AG04450 (cell line): ENCODE measurements at places on chromosomes 5 and 9. TPM values are rescaled to one million over a fixed set of nuclear protein-coding genes. Genes with fewer than 3 reads are reported as not detected.

- DNase-seq = no peak
Observed at GRCh38 chr5:168969326-168969886, 331.5 kb downstream of the SLIT3 start.

DNA sequence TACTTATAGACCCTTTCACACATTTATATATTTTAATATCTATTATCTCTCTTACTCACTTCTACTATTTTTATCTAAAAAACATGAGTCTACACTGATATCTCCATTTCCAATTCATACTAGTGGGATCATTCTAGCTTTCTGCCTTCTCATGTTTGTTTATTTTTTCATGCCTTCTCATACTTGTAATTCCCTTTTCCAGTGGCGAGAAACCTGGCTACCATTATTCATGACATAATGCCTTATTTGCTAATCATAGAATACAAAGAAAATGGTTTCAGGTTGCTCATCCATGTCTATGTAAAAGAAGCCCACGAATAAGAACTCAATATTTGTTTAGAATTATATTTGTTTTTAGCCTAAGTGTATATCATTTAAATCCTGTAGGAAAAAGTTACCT, 232.7 kb upstream of the ACTBL2 start:
- DNase-seq = no peak

The TAF1L gene
- polyA plus RNA-seq = 0.01 TPM in 1 of 2 replicates, not detected in the other

The IL31RA gene
- 1.5 and 1.9 TPM in 2 replicates for polyA plus RNA-seq

- DNase-seq = no peak
Observed at GRCh38 chr9:106911951-106912350, 49.0 kb downstream of the ZNF462 start.

The SLC23A1 gene
- polyA plus RNA-seq = 0.10 TPM in 1 of 2 replicates, not detected in the other

The RELL2 gene
- polyA plus RNA-seq = 3.0 and 3.1 TPM in 2 replicates

DNA sequence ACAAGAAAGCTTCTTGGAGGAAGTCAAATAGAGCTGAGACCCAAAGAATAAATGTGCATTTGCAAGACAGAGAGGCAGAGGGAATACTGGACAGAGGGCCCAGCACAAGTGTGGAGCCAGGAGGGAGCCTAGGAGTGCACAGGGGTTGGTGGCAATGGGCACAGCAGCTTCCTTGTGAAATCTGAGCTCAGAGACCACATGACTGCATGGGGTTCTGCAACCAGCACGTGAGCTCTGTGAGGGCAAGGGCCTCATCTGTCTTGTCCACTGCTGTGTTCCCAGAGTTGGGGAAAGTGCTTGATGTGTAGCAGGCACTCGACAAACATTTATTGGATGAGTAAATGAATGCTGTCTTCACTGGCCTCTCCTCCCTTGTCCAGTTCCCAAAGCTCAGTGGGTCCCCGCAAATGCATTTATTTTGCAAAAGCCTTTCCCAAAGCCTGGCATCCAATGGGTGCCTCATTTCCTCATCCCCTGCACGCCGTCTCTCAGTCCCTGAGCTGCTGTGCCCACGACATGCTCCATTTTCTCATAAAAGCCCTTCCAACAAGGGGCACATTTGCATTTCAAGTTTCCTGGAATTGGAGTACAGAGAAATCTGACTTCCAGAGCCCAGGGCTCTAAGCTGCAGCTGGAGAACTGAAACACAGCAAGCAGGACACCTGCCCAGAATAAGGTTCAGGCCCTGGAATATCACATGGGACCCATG, 58.5 kb downstream of the KCNIP1 start:
- DNase-seq = no peak

The LHX3 gene
- not detected in 2 replicates for polyA plus RNA-seq

DNA sequence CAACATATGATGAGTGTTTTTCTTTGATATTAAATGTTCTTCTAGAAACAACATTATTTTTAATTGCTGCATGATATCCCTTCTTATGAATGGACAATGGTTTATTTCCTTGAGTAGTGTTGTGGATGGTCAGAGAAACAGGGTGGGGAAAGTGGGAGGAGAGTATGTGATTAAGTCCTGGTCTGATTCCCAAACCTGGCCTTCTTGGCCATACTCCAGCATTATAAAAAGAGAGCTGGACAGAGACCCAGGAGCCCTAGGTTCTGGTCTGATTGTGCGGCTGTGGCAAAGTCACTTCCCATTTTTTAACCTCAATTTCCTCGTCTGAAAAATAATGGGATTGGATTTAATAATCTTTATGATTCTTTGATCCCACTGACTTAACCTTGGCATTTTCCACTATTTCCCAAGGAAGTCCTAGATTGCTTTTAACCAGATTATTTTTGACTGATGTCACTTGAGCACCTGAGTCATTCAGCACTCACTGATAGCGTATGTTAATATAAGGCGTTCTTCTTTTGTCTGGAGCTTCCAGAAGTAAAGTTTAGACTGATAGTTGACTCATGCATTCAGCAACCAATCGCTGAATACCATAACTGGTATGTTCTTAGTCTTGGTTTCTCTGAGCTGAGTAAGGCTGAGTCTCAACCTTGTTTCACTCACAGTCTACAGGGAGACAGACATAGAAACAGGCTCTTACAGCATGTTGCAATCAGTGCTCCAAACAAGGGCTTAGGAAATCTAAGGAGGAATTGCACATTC, 26.2 kb downstream of the OSMR start:
- DNase-seq = peak; percentile 97

GRCh38 chr9:125515983-125516940, 190.7 kb downstream of the MAPKAP1 start:
- DNase-seq = no peak

- no peak for DNase-seq
Observed at GRCh38 chr5:54719384-54720283, 202.1 kb downstream of the SNX18 start.

GRCh38 chr9:136160381-136160841, 41.7 kb upstream of the TMEM250 start:
- no peak for DNase-seq

GRCh38 chr5:44842496-44843282, 33.9 kb downstream of the MRPS30 start:
- DNase-seq = no peak

The MLANA gene
- not detected in 2 replicates for polyA plus RNA-seq

DNA sequence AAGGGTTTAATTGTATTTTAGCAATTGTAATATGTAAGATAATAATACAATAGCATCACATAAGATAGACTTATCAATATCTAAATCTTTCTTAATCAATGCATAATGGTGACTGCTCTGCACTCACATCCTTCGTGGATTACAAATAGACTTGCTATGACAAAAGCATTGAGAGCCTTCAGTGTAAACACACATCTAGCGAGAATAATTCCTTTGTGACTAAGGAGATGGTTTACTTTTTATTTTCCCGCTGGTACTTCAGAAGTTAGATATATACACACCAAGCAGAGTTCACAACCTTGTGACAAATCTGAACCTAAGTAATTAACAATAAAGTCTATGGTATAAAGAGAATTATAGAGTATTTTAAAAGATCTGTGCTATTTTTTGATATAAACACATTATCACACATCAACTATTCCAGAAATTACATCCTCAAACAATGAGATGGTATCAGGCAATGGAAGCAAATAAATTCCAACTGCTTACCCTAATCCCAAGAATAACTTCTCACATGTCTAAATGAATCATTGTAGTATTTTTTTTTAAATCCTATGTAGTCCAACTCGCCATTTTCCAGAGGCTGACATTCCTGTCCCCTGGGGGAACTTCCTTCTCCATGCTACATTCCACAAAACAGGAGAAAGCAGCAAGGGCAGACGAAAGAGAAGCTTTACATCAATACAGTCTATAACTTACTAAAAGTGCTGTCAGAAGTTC, 51.2 kb downstream of the MAPKAP1 start:
- DNase-seq = no peak

DNA sequence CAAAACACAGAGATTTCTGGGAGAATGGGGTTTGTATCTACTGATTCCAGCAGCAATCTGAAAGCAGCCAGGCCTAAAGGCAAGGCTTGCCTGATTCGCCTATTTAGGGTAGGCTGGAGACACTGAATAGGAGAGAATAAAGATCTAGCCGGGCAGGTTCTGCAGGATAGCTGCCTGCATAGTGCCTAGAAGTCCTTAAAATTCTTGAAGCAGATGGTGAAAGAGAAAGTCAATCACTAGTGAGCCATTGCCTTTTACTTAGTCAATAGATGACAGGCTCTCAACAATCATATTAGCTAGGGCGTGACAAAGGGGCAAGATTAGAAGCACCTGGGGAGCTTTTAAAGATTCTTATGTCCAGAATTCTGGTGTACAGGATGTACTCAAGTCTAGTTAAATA, 522.7 kb downstream of the HTR1A start:
- DNase-seq = no peak

DNA sequence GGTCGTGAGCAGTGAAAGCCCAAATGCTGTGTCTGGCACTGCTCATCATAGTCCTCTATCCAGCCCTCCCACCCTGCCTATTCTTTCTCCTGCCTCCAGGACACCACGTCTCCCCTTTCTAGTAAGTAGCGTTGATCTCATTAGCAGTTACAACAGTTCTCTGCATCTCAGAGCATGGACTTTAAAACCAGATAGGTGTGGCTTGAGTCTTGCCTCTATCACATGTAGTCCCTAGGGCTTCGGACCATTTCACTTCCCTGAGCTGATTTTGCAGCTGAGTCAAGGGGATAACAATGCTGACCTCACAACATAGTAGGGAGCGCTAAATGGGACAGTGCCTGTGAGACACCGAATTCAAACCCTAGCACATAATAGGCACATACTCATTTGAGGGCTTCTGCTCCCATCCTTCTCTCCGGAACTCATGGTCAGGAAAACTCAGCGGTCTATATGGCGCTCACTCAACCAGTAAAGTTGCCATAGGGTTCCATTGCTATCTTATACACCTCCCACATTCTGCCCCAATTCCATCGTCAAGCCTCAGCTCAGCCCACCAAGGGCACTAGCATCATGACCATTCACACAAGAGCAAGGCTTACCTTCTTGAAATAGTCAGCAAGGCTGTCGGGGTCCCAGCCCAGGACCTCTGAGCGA, 515 bp downstream of the LCP2 start:
- no peak for DNase-seq

DNA sequence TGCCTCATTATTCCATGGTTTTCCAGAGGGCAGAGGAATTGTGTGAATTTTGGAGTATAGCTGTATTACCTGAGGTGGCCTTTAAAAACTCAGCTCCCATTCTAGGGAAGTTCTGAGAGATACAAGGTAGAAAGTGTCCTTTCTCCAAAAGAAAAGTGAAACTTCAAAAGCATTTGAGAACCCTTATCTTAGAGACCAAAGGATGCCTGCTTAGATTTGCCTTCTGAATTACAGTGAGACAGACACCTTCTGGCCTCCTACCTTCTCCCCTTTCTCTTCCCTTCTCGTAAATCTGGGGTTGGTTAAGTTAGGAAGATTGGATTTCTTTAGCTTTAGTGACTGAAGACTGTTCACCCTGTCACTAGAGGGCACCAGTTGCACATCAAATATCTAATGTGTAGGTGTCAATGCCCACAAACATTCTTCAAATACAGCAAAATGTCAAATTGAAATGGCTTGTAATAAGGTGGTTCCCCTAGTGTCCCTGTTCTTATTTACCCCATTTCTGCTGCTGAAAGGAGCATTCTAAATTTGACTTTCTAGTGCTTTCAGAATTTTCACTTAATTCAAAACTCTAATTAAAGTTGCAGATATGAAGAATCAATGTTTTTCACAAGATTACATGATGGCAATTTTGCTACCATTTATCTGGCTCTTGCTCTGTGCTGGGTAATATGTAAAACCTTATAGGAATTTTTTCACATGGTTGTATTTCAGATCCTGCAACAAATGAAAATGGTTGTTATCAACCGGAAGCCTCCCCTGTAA, 46.7 kb downstream of the PRRC1 start:
- DNase-seq = peak; percentile 18

GRCh38 chr9:121686930-121687541, 35.6 kb downstream of the DAB2IP start:
- DNase-seq = peak; percentile 30

The KCNV2 gene
- polyA plus RNA-seq = not detected in 2 replicates

The ADGRD2 gene
- polyA plus RNA-seq = not detected in 2 replicates

The PSD2 gene
- 0.05 TPM in 1 of 2 replicates, not detected in the other for polyA plus RNA-seq

- DNase-seq = no peak
Observed at GRCh38 chr9:127721391-127721821, 5.5 kb downstream of the TTC16 start.

GRCh38 chr5:1517838-1518237, 5.9 kb downstream of the LPCAT1 start:
- DNase-seq = no peak

GRCh38 chr5:127942246-127943060, 141.1 kb upstream of the SLC12A2 start:
- DNase-seq = no peak

DNA sequence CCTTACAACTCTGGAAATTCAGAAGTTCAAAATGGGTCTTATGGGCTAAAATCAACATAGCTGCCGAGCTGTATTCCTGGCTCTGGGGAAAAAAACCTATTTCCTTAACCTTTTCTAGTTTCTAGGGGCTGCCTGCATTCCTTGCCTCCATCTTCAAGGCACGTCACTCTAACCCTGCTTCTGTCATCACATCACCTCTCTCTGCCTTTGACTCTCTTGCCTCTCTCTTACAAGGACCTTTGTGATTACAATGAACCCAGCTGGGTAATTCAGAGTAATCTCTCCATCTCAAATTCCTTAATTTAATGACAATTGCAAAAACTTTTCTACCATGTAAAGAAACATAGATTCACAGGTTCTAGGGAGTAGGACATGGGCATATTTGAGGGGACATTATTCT, 103.1 kb upstream of the SMC2 start:
- DNase-seq = no peak

The PTGER4 gene
- polyA plus RNA-seq = 6.2 and 6.8 TPM in 2 replicates

The PHF19 gene
- polyA plus RNA-seq = 20.4 and 30.5 TPM in 2 replicates

GRCh38 chr9:132994410-132995120, 16.1 kb downstream of the GFI1B start:
- no peak for DNase-seq

- no peak for DNase-seq
Observed at GRCh38 chr5:150053713-150054392, 32.5 kb downstream of the CSF1R start.

- no peak for DNase-seq
Observed at GRCh38 chr5:160637357-160638090, 214.5 kb downstream of the ATP10B start.

GRCh38 chr9:122991370-122991830, 42.1 kb upstream of the GPR21 start:
- DNase-seq = peak; percentile 65

DNA sequence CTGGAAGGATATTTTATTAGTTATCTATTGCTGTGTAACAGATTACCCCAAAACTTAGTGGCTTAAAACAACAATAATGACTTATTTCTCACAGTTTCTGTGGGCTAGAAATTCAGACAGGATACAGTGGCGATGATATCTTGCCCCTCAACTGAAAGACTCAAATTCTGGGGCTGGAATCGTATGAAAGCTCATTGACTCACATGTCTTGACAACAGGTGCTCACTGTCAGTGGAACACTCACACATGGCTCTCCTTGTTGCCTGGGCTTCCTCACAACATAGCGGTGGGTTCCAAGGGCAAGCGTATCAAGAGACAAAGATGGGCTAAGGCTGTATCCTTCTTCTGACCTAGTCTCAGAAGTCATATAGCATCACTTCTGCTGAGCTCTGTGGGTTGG, 3.7 kb upstream of the GNPDA1 start:
- DNase-seq = no peak

GRCh38 chr5:115962239-115962564, at the start of gene LVRN:
Gene LVRN (plus strand): TSS chr5:115962475. CDS start chr5:115962618, 143 bp downstream.
- no peak for DNase-seq

The CCNI2 gene
- not detected in 2 replicates for polyA plus RNA-seq

The TMEM174 gene
- polyA plus RNA-seq = not detected in 2 replicates

The TRMO gene
- polyA plus RNA-seq = 11.1 and 12.6 TPM in 2 replicates

The ADAMTSL2 gene
- polyA plus RNA-seq = not detected in 2 replicates

The ATOSB gene
- 20.4 and 24.6 TPM in 2 replicates for polyA plus RNA-seq
